ENCODE measurements at places on chromosomes 2 and 18.

DNA sequence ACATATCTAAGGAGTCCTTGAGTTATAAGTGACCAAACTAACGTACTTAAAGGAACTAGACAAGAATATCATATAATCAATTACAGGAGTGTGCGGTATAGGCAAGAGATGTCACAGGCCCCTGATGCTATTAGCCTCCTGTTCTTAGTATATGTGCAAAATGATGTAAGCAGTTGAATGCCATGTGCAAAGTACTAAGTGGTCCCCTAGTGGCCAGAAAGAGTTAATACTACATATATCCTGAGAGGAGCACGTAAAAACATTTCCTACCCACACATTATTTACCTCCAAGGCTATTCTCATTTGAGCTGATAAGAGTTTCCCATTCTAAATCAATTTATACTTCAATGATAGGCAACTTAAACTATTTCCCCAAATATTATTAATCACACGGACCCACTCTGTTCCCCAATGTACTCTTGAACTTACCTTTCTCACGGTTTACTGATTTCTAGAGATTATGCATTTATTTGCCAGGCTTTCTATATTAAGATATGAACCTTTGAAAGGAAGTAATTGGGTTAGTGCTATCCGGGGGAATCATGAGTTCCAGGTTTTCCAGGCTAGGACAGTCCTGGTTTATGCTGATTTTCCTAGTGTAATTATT, 158.0 kb upstream of the KLHL14 start:
- no peak for DNase-seq

DNA sequence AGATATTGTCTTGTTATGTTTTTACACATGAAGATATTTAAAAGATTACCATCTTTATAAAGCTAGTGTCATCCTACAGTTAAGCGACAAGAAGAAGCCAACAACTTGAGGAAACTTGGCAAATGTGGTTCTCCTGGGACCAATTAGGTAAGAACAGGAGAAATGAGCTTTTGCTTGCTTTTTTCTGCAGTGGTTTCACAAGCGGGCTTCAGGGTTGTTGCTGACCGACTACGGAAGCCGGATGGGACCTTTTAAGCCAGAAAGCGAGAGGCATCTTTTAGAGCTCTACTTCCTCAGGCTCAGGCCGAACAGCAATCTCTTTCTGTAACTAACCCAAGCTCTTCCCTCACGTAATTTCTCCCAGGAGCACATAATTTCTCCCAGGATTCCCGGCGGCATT, 256.5 kb downstream of the CNTNAP5 start:
- DNase-seq = no peak

DNA sequence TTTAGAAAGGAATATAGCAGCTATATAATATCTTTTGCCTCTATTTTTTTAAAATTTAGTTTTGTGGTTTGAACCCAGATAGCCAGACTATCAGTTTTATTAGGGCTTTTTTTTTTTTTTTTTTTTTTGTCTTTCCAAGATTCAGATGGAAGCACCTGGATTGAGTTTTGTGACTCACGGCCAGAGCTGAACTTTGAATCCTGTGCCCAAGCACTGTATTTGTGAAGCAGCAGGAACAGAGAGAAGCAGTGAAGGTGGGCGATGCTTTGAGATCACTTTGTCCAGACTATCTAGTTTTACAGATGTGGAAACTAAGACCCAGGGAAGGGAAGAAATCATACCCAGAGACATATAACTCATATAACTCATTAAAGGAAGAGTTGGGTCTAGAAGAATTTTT, 33.9 kb downstream of the RPL37A start:
- DNase-seq = no peak

- no peak for DNase-seq
These were observed 24.4 kb downstream of the GBX2 start for GRCh38 chr2:236143811-236144210.

- peak; percentile 58 for DNase-seq
These were observed 114.0 kb downstream of the FAM210A start for GRCh38 chr18:13612196-13612997.

GRCh38 chr2:172234716-172235691, 132.3 kb upstream of the DLX2 start:
- peak; percentile 18 for DNase-seq

GRCh38 chr2:157813467-157813866, 62.7 kb downstream of the ACVR1 start:
- no peak for DNase-seq

- DNase-seq = no peak
These were observed 93.7 kb downstream of the TPGS2 start for GRCh38 chr18:36735130-36735529.

DNA sequence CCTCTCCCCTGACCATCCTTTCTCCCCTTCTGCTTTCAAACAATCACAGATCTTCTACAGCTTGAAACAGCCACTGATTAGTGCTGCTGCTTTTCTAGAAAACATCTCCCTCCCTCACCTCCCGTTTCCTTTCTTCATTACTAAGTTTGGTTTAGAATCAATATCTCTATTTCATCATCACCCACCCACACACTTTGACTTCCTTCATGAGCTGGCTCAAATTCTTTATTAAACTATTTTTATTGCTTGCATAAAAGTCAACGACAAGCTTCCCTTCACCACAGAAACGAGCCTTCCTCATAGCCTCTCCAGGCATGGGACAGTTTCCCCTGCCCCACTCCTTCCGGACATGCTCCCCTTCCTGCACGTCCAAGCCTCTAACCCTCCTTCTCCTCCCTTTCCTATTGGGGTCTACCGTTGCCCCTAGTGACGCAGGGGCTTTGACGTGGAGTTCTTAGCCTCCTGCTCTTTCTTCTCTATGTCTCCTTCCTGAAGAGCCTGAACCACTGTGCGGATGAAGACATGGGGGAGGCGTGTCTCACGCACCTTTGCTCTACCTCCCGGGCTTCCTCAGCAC, 172.0 kb downstream of the AFF3 start:
- DNase-seq = no peak

- DNase-seq = no peak
These were observed 35.8 kb downstream of the SKOR2 start for GRCh38 chr18:47215554-47216138.

DNA sequence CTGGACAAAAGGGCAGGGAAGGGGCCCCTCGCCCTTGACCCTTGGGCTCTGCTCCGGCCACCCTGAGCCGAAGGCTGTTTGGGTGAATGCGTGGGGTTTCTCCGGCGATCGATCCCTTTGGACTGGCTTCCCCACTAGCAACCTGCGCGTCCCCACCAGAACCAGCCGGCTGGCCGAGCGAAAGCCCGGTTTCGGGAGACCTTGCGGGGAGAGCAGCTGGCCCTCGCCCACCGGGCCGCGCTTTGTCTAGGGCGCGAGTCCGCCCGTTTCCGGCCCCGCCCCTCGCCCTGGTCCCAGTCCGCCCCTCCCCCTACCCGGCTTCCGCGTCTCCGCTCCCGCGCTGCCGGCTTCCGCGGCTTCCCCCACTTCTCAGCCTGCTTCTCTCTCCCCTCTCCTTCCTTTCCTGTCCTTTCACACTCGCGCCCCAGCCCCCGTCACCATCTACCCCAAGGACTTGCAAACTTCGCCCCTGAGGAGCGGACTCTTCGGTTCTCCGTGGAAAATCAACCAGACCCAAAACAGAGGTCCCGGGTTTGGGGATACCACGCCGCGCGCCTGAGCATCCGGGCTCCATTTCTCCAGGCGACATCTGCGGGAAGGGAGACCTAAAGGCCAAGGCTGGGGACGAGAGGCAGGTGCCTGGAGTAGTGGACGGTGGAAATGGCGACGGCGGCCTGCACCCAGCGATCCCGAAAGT, 48.0 kb upstream of the ATP6V1B1 start:
- no peak for DNase-seq
